ENCODE measurements at places on chromosomes 7 and 10. TPM values are rescaled to one million over a fixed set of nuclear protein-coding genes. Genes with fewer than 3 reads are reported as not detected.

RARRES2 gene
- 11.8 TPM for total RNA-seq

OR2A42 gene
- total RNA-seq, result not detected

- peak; percentile 18 for DNase-seq
Measured at GRCh38 chr10:84523526-84523925, 195.1 kb downstream of the CCSER2 start.

DNA sequence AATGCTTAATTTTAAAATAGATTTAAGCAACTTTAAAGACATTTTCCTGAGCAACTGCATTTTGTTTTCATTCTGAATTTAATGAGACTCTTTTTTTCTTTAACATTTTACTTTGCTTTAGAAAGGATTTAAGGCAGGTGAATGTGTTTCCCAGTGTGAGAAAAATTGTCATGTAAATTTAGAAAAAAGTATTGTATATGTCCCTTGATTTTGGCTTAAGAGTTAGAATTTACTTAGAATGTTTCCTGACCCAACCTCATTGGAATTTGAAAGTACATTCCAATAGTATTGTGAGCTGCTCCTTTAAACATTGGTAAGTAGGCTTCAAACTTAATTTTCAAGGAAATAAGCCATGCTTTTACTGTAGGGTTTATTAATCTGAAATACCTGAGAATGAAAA, 110.2 kb downstream of the PTEN start:
- DNase-seq, result no peak

- peak; percentile 75 for DNase-seq
Measured at GRCh38 chr10:29634764-29635625, at the start of gene SVIL. Gene SVIL, minus strand, starts transcription at chr10:29634971. Its CDS starts 79,913 bp downstream, at chr10:29555058.

- DNase-seq, result no peak
Measured at GRCh38 chr10:31886885-31887284, 41.7 kb downstream of the ARHGAP12 start.

DNA sequence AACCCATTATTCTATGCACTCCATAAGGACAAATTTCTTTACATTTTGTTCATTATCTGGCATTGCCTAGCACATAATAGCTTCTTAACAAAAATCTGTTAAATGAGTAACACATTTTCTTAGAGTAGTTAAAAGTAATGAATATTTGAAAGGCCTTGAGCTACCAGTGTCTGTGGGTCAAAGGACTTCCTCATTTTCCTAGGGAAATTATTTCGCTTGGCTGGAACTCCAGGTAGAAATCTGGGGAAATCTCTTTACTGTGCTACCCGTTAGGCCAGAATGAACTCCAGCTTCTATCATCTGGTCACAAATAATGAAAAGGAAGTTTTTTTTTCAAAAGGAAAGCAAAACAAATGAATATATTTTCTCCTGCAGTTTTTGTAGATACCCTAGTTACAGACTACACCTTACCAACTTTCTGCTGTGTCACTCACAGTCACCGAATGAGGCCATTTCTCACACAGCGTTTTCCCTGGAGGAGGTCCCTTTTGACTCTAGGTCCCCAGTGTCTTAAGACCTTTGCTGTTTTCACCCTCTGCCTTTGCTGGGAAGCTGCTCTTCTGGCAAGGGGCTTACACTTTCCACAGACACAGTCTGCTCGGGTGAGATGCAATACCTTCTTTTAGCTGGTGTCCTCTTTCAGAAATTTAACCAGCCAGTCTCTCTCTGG, 1.6 kb downstream of the SAMD9L start:
- DNase-seq, result peak; percentile 19

- no peak for DNase-seq
Measured at GRCh38 chr10:31291123-31291522, 27.9 kb upstream of the ZEB1 start.

GRCh38 chr10:63164166-63164623, 31.1 kb downstream of the NRBF2 start:
- no peak for DNase-seq

DNA sequence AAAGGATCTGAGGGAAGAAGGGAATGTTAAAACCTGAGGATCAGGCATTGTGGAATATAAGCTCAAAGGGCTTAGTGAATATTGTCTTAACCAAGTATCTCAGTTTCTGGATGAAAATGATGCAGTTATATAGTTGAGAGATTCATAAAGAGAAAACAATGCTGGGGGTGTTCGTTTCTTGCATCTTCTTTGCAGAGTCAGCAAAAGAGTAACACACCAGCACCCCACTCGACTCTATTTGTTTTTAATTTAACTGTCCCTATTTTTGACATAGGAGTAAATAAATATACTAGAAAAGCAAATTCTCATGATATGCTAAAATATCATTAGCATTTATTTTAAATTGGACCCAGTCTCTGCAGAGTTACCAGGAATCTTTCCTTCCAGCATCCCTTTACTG, 7.6 kb upstream of the OIT3 start:
- DNase-seq, result no peak

GRCh38 chr7:26291699-26292538, at the start of gene SNX10:
Gene SNX10, plus strand, starts transcription at chr7:26291862. Its CDS starts 54,581 bp downstream, at chr7:26346443.
- peak; percentile 92 for DNase-seq

DNA sequence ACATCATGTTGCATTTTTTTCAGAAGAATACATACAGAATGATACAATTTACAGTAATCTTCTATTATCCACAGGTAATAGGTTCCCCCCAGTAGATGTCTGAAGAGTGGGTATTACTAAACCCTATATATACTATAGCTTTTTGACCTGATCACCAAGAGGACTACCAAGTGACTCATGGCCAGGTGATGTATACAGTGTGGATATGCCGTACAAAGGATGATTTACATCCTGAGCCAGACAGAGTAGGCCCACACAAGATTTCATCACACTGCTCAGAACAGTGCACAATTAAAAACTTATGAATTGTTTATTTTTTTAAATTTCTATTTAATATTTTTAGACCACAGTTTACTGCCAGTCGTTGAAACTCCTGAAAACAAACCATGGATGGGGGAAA, 70.6 kb downstream of the STEAP1B start:
- no peak for DNase-seq
